ENCODE measurements at places on chromosomes 7 and 10.
A peak's percentile ranks its signal among the peaks of the same experiment; 100 is the strongest.

- peak; percentile 7 for DNase-seq
Measured at GRCh38 chr10:70672165-70673042, at the start of gene ADAMTS14. Gene ADAMTS14, plus strand, starts transcription at chr10:70672506. Its CDS starts 297 bp downstream, at chr10:70672803.

DNA sequence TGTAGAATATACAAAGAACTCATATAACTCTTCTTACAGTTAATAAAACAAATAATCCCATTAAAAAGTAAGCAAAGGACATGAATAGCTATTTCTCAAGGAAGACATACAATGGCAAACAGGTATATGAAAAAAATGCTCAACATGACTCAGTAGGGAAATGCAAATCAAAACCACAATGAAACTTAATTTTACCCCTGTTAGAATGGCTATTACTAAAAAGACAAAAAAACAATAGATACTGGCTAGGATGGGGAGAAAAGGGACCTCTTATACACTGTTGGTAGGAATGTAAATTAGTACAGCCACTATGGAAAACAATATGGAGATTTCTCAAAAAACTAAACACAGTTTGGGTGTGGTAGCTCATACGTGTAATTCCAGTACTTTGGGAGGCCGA lies 37.8 kb downstream of the HERPUD2 start:
- no peak for DNase-seq

GRCh38 chr10:494149-494542 lies 195.3 kb downstream of the DIP2C start:
- DNase-seq: no peak

DNA sequence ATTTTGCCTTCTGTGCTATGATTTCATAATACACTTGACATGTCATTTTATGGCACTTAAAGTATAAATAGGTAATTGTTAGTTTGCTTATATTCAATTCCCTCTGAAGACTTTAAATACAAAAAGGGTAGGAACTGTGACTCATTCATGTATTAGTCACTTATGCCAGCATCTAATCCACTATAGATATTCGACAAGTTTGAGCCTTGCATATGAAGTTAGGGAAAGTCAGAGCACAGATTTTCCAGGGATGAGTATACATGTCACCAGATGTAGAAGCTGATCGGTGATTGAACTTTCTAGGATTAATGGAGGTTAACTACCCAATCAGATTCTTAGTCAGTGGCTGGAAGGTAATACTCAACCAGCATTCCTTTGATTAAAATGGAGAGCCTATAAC lies 1321.5 kb downstream of the XPNPEP1 start:
- no peak for DNase-seq

DNA sequence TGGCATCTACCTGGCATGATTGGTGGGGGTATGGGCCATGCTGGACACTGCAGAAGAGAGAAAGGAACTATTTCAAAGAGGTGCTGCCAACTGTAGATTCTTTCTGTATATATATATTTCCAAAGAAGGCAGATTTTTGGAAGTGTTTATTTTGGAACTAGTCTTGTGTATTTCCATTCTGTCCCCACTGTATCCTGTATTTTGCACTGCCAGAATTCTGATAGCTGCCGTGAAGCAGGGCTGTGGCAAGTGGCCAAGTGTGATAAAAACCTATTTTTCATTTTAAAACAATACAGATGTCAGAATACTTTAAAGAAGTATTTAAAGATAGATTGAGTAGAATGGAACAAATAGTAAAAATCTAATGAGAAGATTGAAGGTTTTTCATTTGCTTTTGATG lies 17.1 kb downstream of the MCU start:
- no peak for DNase-seq

- no peak for DNase-seq
Measured at GRCh38 chr10:18158773-18159265, 18.6 kb downstream of the CACNB2 start.

DNA sequence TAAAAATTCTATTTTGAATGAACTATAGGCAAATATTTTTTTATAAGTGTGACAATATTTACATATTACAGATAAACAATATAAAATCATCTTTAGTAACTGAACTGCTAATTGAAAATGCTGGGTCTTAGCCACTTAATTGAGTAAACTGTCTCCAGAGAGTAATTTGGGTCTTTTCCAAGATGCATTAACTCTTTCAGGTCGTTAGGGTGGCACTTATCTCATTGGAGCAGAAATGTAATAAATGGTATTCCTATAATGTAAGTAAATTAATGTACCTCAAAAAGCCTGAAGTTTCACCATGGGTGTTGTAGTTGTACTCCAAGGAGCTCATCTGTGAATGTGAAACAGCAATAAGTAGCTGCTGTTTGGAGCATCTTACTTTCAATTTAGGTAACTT lies 208.5 kb downstream of the EXOC4 start:
- DNase-seq: no peak

GRCh38 chr10:98967601-98968000 lies 268.1 kb downstream of the HPSE2 start:
- no peak for DNase-seq

DNA sequence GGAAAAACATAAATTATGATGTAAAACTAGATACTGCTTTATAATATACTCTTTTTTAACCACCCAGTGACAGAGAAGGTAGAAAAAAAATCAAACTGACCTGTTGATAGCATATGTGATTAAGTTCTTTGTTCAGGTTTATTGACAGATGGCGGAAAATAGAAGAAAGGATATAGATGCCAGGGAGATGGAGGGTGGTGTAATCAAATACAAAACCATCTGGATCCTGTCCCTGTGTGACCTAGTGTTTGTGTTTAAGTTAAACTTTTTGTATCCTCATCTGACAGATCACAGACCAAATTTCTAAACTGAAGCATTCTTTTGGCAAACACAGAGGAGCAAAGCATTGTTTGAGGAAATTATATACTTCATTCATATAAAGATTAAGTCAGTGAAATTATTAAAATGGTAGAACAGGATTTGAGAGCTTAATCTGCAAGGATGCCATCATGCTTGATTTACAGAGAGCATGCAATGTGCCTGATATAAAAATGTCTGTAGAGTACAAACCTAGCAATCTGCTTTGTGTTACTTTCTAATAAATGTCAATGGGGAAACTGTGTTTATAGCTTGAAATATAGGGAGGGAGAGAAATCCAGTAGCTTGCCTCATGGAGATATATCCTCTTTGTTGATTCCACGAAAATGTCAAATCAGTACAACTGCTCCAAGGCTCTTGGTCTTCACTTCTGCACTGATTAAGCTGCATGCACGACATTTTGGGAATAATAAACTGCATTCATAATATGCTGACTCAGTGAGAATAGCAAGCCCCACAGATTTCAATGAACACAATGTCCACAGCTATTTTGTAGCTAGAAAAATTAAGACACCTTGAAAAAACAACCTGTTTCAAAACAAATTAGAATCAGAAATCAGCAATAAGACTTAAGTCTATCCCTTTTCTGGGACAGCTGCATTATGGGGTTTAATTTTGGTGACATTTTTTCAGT lies 39.0 kb downstream of the SEM1 start:
- no peak for DNase-seq

GRCh38 chr10:8061274-8062211 lies 7.1 kb downstream of the GATA3 start:
- peak; percentile 70 for DNase-seq

DNA sequence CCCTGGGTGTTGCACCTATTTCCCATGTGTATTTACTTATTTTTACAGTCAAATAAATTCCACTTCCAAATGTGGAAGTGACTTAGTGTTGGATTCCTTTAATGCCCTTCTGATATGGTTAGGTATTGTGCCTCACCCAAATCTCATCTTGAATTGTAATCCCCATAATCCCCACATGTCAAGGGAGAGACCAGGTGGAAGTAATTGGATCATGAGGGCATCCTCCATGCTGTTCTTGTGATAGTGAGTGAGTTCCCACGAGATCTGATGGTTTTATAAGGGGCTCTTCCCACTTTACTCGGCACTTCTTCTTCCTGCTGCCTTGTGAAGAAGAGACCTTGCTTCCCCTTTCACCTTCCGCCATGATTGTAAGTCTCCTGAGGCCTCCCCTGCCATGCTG lies 136.9 kb downstream of the SNX10 start:
- no peak for DNase-seq

DNA sequence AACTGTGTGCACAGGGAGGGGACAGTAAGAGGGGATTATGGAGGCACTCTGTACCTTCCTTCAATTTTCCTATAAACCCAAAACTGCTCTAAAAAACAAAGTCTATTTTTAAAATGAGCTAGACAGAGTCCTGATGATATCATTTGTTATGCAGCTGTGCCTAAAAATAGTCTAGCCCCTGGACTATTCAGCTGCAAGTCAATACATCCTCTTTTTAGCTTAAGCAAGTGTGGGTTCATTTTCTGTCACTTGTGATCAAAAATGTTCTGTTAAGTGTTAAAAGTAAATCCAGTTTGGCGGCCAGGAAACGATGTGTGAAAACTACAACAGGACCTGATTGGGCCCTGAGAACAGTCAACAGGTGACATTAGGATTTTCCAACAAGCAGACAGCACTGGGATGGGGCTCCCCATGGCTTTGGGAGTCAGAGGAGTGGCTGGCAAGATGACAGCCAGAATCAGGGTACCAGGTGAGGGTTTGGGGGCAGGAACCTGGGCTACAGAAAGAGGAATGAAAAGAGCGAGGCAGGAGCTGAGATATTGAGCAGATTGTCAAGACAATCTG lies 33.9 kb downstream of the FAM107B start:
- DNase-seq: no peak

DNA sequence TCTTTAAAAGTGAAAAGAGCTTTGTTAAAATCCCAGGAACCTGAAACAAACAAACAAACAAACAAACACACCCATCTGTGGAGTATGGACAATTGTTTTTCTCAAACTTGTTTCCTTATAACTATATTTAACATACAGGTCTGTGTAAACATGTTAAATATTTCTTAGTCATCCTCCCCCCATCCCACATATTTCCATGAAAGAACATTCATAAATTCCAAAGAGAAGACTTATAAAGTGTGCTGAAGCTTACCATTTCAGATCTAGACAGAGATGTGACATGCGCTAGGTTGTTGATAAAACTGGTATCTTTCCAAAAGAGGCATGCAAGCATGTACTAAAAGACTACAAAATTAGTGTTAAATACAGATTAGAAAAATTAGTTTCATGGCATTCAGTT lies 6.5 kb downstream of the FKBP14 start:
- DNase-seq: no peak

DNA sequence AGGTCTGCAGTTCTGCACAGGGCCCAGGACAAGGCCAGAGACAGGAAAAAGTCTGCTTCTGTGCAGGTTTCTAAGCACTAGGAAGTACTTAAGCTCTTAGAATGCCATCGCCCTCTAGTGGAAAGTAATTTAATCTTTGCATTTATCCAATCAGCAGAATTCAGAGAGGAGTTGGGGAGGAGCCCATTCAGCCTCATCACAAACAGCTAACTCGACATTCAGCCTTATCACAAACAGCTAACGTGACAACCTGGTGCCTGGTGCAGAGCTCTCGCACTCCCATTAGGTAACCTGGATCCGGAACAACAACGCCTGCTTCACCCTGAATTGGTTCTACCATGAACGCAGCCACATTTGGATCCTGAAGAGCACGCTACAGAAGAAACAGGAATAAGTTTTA lies 15.2 kb downstream of the OAT start:
- peak; percentile 79 for DNase-seq

DNA sequence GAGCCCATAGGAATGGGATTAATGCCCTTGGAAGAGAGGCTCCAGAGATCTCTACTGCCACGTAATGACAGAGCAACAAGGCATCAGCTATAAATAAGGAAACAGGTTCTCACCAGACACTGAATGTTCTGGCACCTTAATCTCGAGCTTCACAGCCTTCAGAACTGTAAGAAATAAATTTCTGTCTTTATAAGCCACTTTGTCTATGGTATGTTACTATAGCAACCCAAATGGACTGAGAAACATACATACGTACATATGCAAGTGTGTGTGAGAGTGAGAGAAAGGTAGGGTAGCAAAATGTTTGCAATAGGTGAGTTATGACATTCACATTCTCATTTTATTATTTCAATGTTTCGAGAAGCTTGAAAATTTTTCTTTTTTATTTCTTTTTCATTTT lies 22.1 kb upstream of the HTR5A start:
- DNase-seq: no peak

DNA sequence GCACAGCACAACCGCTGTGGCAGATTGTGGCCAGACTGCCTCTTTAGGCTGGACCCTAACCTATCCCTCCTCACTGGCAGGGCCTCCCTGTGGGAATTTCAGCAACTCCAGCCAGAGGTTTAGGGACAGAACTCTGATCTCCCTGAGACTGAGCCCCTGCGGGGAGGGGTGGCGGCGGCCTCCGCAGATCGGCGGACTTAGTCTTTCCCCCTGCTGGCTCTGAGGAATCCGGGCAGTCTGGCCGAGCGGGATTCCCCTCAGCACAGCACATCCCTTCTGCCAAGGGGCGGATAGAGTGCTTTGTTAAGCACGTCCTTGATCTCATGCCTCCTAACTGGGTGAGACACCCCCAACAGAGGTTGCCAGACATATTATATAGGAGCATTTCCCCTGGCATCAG lies 224.2 kb upstream of the NPY start:
- DNase-seq: no peak

GRCh38 chr7:46428295-46428694 lies 507.2 kb upstream of the IGFBP3 start:
- no peak for DNase-seq

DNA sequence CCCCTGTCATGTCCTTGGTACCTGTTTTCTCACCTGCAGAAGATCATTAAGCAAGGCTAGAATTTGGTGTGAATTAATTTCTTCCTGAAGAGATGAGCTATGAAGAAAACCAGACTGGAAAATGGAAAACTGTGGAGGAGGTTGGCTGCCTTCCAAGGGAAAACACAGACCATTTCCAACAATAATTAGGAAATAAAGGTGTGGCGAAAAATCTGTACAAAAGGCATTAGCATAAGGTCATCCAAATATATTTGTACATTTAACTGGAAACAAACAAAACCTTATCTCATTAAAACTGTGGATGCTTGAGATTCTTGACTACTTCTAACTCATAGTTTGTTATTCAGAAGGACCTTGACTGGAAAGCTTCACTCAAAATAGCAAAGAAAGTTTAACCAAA lies 1.7 kb downstream of the STN1 start:
- no peak for DNase-seq

DNA sequence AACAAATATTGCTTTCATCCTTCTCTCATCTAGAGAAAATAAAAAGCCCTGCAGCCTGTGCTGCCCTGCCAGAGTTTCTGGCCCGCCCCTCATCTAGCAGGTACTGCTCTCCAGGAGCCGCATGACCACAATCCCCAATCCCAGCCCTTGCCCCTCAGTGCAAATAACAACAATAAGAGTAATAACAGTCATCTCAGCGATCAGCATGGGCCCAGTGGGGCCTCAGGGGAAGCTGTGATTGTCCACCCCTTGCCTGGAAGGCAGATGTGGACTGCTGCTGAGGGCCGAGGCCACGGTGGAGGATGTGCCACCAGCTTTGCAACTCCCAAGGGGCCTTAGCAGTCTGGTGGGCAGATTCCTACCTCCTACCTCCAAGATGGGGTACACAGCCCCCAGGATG lies 106.1 kb downstream of the CDH23 start:
- no peak for DNase-seq

GRCh38 chr7:134701272-134701671 lies 54.6 kb downstream of the BPGM start:
- DNase-seq: peak; percentile 56

Measured in CD4-positive, alpha-beta T cell treated with Interleukin-17A for 1 hour (primary cell).